ENCODE measurements at places on chromosomes 12 and 14. TPM values are rescaled to one million over a fixed set of nuclear protein-coding genes. Genes with fewer than 3 reads are reported as not detected.

GRCh38 chr12:43835264-43835655 is 621 bp upstream of the TMEM117 start:
- H3K27ac ChIP-seq = peak overlapping the region; percentile 84
- H3K4me1 ChIP-seq = peaks cover 9% of the 10 kb centered on the region
- H3K36me3 ChIP-seq = no peaks in the 10 kb centered on the region
- peak overlapping the region; percentile 80 for H3K4me3 ChIP-seq

DNA sequence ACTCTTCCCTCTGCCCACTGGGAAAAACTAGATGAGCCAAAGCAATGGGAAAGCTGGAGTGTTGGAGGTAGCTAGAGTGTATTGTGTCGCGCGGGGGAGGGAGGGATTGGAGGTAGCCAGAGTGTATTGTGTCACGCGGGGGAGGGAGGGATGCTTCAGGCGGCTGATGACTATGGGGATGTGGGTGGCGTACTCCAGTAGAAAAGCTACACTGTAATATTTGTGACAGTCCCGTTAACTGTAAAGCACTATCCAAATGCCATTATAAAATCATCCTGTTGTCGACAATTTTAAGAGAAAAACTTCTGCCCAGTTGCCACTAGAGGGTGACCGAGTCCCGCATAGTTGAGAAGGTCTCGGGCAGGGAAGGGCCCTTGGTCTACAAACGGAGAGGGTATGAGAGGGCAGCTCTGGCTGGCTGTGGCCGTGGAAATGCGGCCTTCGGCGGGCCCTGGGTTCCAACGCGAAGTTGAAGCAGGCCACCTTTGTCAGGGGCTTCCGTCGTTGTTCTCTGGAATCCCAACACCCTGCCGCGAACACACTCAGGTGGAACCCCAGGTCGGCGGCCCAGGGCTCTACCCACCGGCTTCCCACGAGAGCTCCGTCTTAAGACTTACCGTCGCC is 15.1 kb upstream of the PLEK2 start:
- no peak overlapping the region for H3K27ac ChIP-seq
- peak; percentile 85 for DNase-seq
- H3K4me3 ChIP-seq = peak overlapping the region; percentile 44
- no peaks in the 10 kb centered on the region for H3K36me3 ChIP-seq
- no peaks in the 10 kb centered on the region for H3K27me3 ChIP-seq

The CPM gene
- polyA plus RNA-seq = 10.8 TPM

The SIX6 gene
- not detected for polyA plus RNA-seq

The NUDT14 gene
- 18.4 TPM for polyA plus RNA-seq

DNA sequence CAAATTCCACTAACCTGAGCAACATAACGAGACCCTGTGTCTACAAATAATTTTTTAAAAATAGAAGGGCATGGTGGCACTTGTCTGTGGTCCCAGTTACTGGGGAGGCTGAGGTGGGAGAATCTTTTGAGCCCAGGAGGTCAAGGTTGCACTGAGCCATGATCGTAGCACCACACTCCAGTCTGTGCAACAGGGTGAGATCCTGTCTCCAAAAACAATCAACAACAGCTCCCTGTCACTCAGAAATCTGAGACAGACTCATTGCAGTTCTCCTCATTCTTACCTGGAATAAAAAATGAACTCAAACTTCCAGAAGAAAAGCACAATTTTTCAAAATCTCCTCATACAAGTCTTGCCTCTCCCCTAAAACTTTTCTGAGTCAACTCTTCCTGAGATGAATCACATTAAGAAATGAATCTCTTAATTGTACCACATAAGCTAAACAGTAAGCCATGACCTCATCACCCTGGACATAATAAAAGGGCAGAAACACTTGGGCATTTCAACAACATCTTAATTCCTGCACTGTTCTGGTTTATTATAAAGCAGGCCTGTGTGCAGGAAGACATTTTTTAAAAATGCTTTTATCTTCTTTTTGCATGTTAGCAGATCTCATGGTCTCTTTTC is 214.3 kb upstream of the CDKN3 start:
- H3K27ac ChIP-seq = no peak overlapping the region
- DNase-seq = no peak
- no peaks in the 10 kb centered on the region for H3K27me3 ChIP-seq

DNA sequence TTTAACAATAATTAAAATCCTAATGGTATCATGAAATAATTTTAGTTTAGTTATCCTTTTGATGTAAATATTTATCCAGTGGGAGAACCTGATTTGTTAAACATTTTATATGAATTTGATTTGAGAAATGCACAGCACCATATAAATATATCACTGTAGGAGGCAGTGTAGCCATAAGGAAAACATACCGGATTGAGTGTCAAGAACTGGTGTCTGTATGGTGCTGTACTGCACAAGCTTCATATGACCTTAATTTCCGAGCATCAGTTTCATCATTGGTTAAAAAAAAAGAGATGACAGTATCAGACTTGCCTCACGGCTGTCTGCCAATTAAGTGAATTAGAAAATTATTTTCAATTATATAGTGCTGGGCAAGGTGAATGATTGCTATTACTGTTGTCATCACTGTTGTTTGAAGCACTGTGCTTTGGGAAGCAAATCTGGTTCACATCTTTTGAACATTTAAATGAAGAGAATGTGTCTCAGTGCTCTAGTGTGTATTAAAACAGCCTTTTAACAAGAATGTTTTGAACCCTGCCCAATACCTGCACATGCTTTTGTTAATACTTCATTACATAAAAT is 72.1 kb downstream of the TMTC2 start:
- no peaks in the 10 kb centered on the region for H3K36me3 ChIP-seq
- DNase-seq = peak; percentile 34
- no peak overlapping the region for H3K4me3 ChIP-seq
- peaks cover 11% of the 10 kb centered on the region for H3K4me1 ChIP-seq
- peak overlapping the region; percentile 69 for H3K27ac ChIP-seq

GRCh38 chr12:99157946-99158345 is 489.6 kb upstream of the GARIN6 start:
- H3K36me3 ChIP-seq = no peaks in the 10 kb centered on the region
- no peak for DNase-seq
- H3K27ac ChIP-seq = no peak overlapping the region
- H3K27me3 ChIP-seq = no peaks in the 10 kb centered on the region
- H3K4me3 ChIP-seq = no peak overlapping the region
- no peaks in the 10 kb centered on the region for H3K4me1 ChIP-seq

DNA sequence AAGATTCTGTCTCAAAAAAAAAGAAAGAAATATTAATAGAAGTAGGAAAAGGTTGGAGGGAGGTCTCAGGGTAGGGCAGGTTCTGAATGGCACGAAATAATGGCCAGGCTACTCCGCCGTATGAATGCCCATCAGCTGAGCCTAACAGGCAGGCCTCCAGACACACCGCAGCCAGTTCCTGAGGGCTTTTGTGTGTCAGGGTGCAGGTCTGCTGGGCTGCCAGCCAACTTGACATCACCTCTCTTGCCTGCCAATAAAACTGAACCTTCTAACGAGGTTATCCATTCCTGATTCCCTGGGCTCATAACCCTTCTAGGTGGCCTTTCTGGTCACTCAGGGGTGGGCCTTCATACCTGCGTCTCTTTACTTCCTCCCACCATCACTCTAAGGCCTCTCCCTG is 3.0 kb downstream of the IFI27 start:
- no peaks in the 10 kb centered on the region for H3K27me3 ChIP-seq
- DNase-seq = peak; percentile 64
- no peaks in the 10 kb centered on the region for H3K36me3 ChIP-seq
- no peak overlapping the region for H3K27ac ChIP-seq

DNA sequence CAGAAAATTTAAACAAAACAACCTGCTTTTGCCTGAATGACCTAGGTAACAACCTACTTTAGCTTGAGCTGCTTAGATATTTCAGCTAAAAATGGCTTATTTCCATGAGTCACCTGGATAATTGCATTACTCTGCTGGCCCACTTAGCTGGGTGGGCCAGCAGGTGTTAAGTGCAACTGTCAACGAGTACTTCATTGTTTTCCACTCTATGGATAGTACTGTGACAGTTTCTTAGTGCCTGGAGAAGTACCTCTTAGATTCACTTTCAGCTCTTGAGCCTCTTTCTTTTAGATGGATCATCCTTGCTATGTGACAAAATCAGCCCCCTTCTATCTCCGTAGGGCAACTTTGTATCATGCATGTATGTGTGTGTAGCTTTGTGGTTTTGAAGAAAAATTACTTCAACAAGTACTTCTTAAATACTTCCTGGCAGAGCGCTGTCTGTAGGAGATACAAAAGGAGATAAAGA is 368.2 kb upstream of the ATP2B1 start:
- DNase-seq = no peak
- H3K36me3 ChIP-seq = no peaks in the 10 kb centered on the region
- H3K4me3 ChIP-seq = no peak overlapping the region
- H3K27me3 ChIP-seq = no peaks in the 10 kb centered on the region
- no peaks in the 10 kb centered on the region for H3K4me1 ChIP-seq
- no peak overlapping the region for H3K27ac ChIP-seq

The ABCC9 gene
- polyA plus RNA-seq = 0.02 TPM

- no peak overlapping the region for H3K27ac ChIP-seq
- no peak for DNase-seq
- H3K4me3 ChIP-seq = no peak overlapping the region
Observed at GRCh38 chr14:91837076-91837475, 30.3 kb downstream of the TC2N start.

The APOLD1 gene
- polyA plus RNA-seq = 1.7 TPM

- no peak overlapping the region for H3K4me3 ChIP-seq
- no peaks in the 10 kb centered on the region for H3K27me3 ChIP-seq
- no peaks in the 10 kb centered on the region for H3K4me1 ChIP-seq
- no peak for DNase-seq
Observed at GRCh38 chr14:34128665-34129064, 177.8 kb upstream of the EGLN3 start.

GRCh38 chr12:83689333-83689732 is 1002.6 kb downstream of the TMTC2 start:
- DNase-seq = no peak
- no peak overlapping the region for H3K4me3 ChIP-seq
- no peaks in the 10 kb centered on the region for H3K4me1 ChIP-seq
